Right forelimb (tissue), 1 donor: ENCODE measurements at places on chromosomes 11 and 22.

GRCh38 chr11:128294671-128295050, 292.7 kb downstream of the ETS1 start:
- no peak for DNase-seq

DNA sequence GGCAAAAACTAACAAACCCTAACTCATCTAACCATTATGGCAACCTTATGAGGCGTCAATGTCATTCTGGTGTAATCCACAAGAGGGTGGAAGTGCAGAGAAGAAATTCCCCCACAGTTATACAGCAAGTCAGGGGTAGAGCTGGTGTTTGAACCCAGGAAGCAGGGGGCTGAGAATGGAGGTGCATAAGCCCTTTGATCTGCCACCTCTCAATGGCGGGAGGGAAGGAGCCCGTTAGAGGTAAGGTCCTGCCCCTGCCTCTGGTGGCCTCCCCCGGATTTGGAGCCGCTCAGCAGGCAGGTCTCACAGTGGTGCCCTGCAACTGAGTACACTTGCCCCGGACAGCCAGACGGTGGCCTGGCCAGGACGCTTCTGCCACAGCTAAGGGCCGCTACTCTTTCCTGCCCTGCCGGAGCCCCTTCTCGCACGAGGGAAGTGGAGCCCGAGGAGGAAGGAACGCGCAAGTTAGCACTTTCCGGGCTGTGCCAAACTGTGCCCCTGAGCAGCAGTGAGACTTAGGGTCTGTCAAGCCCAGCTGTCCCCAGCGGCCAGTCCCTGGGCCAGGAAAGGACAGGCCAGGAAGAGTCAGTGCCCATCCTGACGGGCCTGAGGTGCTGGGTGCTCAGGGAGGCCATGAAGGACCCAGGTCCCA, 1.1 kb downstream of the FXYD2 start:
- no peak for DNase-seq

- no peak for DNase-seq
Observed at GRCh38 chr11:65069217-65069616, 10.9 kb upstream of the NAALADL1 start.

DNA sequence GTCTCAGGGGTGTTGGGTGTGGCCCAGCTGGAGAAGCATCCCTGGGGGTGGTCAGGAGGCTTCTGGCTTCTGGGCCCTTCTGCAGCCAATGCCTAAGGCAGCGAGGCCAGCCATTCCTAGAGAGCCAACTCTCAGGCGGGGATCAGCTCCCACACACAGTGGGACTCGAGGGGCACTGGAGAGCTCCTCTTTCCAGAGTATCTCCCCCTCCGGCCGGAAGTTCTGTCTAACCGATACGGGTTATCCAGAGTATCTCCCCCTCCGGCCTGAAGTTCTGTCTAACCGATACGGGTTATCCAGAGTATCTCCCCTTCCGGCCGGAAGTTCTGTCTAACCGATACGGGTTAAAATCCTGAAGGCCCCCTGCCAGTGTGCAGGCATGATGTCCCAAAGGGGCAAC, 71.2 kb upstream of the B3GAT1 start:
- DNase-seq, result peak; percentile 4

DNA sequence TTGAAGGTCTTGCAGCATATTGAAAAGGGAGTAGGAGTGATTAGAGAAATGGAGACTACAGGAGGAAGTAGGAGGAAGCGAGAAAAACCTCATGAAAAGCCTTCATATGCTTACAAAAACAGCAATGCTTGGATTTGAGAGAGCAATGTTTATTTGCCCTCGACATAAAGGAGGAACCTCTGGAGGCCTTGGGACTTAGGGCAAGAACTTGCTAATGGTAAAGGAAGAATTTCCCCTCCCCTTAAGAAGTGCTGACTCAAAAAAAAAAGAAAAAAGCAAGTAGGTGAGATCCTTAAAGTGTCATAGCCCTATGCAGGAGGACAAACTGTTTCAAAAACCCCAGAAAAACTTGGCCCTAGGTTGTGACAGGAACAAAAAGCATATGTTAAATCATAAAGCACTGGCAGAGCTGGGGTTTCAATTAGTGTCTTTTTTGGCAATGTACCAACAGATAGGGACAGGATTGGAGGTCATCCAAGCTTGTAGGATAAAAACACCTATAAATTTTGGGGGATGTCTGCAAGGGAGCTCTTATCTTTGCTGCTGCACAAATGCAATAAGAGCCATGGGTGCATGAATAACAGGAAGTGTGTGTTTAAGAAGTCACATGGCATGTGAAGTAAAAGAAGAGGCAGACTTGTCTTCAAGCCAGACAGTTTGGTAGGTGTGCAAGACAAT, 4.9 kb downstream of the GLYAT start:
- DNase-seq, result no peak
